ENCODE measurements at places on chromosomes 7 and 10. TPM values are rescaled to one million over a fixed set of nuclear protein-coding genes. Genes with fewer than 3 reads are reported as not detected.

Gene HTR7
- 0.16 TPM for polyA plus RNA-seq

Gene PTPRN2
- polyA plus RNA-seq = 3.9 TPM

Gene SLC26A3
- polyA plus RNA-seq = not detected

Gene CTNNA3
- polyA plus RNA-seq = not detected

Gene VWA2
- not detected for polyA plus RNA-seq

Gene CHN2
- 0.02 TPM for polyA plus RNA-seq

Gene SYCE1
- not detected for polyA plus RNA-seq

Gene PSPH
- polyA plus RNA-seq = 50.5 TPM

Gene OGDHL
- 25.4 TPM for polyA plus RNA-seq

Gene OR13A1
- not detected for polyA plus RNA-seq

Gene GIMAP7
- not detected for polyA plus RNA-seq

Gene GIMAP1
- not detected for polyA plus RNA-seq

Gene PDE1C
- polyA plus RNA-seq = 4.6 TPM

Gene PUS7
- 18.8 TPM for polyA plus RNA-seq

Gene PLA2G12B
- not detected for polyA plus RNA-seq

Gene GPR15LG
- polyA plus RNA-seq = not detected

Gene UTF1
- polyA plus RNA-seq = not detected

Gene NKX1-2
- polyA plus RNA-seq = not detected

Gene GIMAP5
- not detected for polyA plus RNA-seq

Gene RBP3
- polyA plus RNA-seq = not detected

Gene ELN
- 8.9 TPM for polyA plus RNA-seq

Gene FXYD4
- polyA plus RNA-seq = not detected

Gene NAMPT
- 25.5 TPM for polyA plus RNA-seq

Gene HECW1
- polyA plus RNA-seq = not detected

Gene DEPP1
- 5.3 TPM for polyA plus RNA-seq

Gene GPR146
- polyA plus RNA-seq = 1.4 TPM

Gene CCDC3
- 0.05 TPM for polyA plus RNA-seq

Gene NXPH1
- not detected for polyA plus RNA-seq

Gene CAMK2B
- 0.10 TPM for polyA plus RNA-seq

Gene NPTX2
- polyA plus RNA-seq = 1.2 TPM

Gene CYP3A7
- polyA plus RNA-seq = not detected

Gene EPO
- not detected for polyA plus RNA-seq

Gene TMED4
- polyA plus RNA-seq = 192 TPM

Gene SLC26A4
- 0.61 TPM for polyA plus RNA-seq

Gene FAM171A1
- polyA plus RNA-seq = 17.2 TPM

Gene OPN1SW
- 0.05 TPM for polyA plus RNA-seq

Gene SRRM3
- polyA plus RNA-seq = 2.7 TPM

Gene SFTPA2
- not detected for polyA plus RNA-seq

All from SK-N-SH (cell line).